Stimulated activated CD4-positive, alpha-beta T cell treated with anti-CD3 and anti-CD28 coated beads, TNF-alpha, amount 100 ng/mL, for 4 hours (primary cell): ENCODE measurements at places on chromosomes 13 and 19.

DNA sequence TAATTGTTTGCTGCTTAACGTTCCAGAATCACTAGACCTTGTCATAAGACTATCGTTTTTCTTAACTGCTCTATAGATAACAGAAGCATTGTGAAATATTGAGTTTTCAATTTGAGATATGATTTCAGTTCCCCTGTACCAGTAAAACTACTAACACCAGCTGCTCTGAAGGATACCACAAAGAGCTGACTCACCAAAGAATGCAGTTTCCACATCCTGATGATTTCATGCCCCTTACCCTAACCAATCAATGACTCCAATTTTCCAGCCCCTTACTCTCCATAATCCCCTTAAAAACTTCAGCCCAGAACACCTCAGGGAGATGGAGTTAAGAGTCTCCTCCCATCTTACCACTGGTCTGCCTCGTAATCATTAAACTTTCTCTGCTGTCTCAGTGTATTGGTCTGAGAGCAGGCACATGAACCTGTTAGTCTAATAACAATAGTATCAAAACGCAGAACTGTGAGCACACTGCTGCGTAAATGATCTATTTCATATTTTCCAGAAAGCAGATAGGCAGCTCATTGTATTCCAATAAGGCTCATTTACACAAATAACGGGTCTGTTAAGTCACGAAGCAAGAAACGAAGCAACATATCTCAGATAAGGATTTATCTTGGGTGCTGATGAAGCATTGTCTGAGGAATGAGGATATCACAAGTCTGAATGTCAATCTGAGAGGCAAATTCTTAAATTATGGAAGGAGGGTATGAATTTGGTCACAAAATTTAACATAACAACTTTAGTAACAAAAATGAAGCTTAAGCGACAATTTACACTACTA, 14.1 kb upstream of the CCNA1 start:
- no peak for DNase-seq

GRCh38 chr19:11563532-11563931, 4.5 kb upstream of the ELOF1 start:
- DNase-seq = no peak

- no peak for DNase-seq
Measured at GRCh38 chr13:67341406-67341805, 111.3 kb upstream of the PCDH9 start.

GRCh38 chr19:40659116-40659515, 31.3 kb downstream of the NUMBL start:
- no peak for DNase-seq

DNA sequence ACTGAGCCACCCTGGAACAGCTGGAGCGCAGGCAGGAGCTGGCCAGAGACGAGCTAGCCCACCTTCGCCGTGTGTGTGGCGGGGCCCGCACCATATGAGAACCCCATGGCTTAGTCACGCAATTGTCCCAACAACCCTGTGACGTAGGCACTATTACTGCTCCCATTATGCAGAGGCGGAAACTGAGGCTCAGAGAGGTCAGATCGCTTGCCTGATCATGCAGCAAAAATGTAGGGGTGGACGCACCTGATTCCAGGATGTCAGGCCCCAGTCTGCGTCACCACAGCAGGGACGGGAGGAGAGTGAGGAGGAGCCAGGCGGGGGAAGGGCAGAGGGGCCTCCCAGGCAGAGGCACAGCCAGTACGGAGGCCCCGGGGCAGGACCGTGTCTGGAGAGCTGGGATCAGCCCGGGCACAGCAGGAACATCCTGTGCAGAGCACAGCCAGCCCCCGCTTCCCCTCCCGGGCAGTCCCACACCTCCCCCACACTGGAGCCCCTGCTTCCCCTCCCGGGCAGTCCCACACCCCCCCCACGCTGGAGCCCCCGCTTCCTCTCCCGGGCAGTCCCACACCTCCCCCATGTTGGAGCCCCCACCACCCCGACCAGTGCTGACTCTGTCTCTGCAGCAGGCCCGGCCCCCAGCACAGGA, 16.7 kb downstream of the PIP5K1C start:
- no peak for DNase-seq

- no peak for DNase-seq
Measured at GRCh38 chr19:16327911-16328823, 3.5 kb downstream of the KLF2 start.

GRCh38 chr13:110492679-110493593, 68.6 kb downstream of the RAB20 start:
- DNase-seq = no peak

DNA sequence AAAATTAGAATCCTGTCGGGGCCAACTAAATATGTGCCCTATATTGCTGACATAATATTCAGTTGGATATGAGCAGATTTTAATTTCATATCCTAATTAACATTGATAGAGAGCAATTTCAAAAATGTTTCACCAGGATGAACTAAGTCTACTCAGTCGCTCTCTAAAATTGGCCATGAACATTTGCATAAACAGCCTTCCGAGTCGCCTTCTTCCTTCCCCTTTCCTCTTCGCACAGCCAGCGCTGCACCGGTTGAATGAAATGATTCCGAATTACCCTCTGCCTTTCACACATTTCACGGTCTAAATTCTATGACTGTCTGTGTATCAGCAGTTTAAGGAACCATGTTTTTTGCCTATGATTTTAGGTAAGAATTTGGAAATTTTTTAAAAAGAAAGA, 413.7 kb downstream of the LIG4 start:
- DNase-seq = no peak

GRCh38 chr13:50340551-50341287, 325.5 kb downstream of the KCNRG start:
- no peak for DNase-seq
